ENCODE measurements at places on chromosomes 13 and 19.

DNA sequence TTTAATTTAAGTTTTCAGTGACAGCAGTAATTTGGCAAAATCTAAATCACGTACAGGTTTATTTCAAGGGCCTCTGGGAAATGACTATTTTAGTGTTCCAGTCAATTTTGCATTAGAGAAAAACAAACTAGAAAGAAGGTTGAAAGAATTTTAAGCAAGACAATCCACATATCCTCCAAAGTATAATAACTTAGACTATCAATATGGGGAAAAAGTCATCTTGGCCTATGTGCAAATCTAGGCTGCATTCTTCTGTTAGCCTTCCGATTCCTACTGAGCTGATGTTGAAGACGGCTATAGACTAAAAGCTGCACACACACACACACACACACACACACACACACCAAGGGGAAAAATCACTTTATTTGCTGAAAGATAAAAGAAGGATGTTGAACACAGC, 81.3 kb downstream of the SLITRK6 start:
- no peak for DNase-seq

- DNase-seq: no peak
These were observed 22.9 kb downstream of the WDFY2 start for GRCh38 chr13:51607165-51607564.

GRCh38 chr13:80618781-80619180, 277.9 kb upstream of the SPRY2 start:
- no peak for DNase-seq

GRCh38 chr13:79727086-79727485, 246.1 kb downstream of the NDFIP2 start:
- DNase-seq: no peak

- DNase-seq: no peak
These were observed 12.8 kb upstream of the CDC42EP5 start for GRCh38 chr19:54485851-54486250.

DNA sequence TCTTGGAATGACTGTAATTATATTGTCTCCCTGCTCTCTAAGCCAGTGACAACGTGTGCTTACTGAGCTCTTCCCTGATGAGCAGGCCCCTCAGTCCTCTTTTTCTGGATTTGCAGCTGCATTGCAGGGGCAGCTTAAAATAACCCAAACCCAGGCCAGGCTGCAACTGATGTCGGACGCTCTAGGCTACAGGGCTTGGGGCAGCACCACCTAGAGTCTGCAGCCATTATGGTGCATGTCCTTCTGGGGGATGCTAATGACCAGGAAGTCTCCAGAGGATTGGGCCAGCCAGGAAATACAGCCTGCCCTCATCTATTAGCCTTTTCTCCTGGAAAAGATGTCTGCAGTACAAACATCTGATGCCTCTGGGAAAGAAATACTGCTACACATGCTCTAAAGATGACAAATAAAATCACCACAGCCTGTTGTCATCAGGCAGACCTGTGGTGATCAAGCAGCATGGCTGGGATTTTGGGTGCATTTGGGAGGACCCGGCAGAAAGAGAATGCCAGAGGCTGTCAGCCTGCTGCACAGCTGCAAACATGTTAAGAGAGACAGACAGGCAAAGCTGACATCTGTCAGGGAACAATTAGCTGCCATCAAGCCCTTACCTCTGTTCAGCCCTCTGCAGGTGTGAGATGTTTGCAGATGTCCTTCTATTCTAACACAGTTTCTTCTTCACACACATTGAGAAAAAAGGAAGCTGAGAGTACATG, 51.8 kb downstream of the CCDC70 start:
- no peak for DNase-seq

GRCh38 chr19:42288387-42288786, 13.5 kb upstream of the PRR19 start:
- DNase-seq: no peak

- no peak for DNase-seq
These were observed 1551.8 kb downstream of the SLITRK1 start for GRCh38 chr13:82330499-82330898.

- no peak for DNase-seq
These were observed 60.3 kb upstream of the RNF113B start for GRCh38 chr13:98237331-98237730.

DNA sequence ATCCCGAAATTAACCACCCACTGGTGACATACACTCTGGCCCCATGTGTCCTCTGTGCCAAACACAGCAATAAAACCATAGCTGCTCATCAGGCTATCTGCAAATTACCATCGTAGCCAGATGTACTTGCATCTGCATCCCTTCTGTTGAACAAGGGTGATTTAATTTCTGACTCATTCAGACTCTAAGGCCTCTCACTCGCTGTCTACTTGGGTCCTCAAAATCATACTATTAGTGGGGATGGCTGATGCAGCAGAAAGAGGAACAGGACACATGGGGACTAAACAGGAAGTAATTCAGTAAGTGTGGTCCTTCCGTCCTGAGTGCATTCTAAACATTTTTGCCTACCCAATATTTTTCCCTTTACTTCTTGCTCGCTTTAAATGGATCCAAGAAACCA, 2275.0 kb upstream of the PCDH20 start:
- no peak for DNase-seq

GRCh38 chr13:32878163-32878562, 138.1 kb upstream of the KL start:
- DNase-seq: peak; percentile 80
